ENCODE measurements at places on chromosomes 11 and 22.

DNA sequence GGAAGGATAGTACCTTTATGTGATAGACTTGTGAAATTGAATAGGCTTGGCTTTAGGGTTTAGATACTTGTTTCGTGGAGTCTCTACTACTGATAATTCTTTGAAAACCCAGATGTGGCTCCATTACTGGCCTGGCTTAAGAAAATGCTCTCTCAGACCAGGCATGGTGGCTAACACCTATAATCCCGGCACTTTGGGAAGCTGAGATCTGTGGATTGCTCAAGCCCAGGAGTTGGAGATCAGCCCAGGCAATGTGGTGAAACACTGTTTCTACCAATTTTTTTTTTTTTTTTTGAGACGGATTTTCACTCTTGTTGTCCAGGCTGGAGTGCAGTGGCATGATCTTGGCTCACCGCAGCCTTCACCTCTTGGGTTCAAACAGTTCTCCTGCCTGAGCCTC, 40.9 kb downstream of the ATG13 start:
- no peak for DNase-seq

DNA sequence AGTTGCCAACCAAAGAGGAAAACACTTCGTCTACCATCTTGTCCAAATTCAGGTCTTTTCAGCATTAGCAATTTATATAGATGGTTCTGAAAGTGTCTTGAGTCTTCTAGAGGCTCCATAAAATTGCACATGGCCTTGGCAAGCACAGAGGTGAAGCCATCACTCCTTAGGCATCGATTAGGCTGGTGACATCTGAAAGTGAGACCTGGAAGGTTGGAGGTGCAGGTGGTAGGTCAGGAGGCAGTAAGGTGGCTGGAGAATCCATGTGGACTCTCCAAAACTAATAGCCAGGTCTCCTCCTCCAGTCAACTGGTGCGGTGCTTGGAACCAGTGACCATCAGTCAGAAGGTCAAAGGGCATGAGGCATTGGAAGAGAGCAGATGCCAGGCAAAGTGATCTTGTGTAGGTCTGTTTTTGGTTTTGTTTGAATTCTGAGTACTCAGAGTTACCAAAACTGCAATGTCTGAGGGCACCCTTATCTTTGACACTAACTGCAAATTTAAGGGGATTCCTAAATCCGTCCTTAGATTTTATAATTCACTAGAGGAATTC, 6.6 kb upstream of the APOL2 start:
- DNase-seq, result no peak

DNA sequence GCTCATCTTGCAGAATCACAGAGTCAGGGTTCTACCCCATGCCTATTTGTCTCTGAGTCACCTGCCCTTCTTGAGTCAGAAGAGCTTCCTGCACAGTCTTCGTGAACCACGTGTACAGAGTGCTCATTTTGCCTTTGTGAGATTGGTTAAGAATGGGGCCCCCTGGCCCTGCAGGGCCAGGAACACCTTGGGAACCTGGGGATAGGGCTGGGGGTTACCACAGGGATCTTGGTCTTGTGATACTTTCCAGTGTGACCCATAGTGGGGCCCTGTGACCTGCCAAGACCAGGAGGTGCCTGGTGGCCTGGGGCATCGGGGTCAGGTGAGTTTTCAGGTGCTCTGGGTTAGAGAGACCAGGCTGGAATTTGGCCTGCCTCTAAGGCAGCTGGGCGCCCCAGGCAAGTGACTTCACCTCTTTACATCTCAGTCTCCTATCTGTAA, 9.4 kb downstream of the TMPRSS13 start:
- no peak for DNase-seq

DNA sequence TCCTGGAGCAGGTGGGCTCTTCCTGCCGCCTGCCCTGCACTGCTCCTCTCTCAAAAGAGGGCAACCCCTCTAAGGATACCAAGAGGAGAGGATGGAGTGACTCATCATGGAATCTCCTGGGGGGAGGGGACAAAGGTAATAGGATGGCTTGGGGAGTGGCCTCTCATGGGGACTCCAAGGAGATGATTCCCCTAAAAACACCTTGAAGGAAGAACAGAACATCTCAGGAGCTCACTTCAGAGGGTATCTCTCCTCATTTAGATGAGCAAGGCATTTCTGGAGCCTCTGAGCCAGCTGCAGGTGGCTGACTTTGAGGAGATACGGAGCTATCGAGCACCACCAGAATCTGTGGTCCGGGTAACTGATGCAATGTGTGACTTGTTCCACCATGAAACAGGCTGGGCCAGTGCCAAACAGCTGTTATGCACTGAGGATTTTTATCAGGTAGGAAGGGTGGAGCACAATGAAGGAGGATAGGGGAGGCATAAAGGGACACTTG, 40.2 kb downstream of the RRP8 start:
- DNase-seq, result no peak

DNA sequence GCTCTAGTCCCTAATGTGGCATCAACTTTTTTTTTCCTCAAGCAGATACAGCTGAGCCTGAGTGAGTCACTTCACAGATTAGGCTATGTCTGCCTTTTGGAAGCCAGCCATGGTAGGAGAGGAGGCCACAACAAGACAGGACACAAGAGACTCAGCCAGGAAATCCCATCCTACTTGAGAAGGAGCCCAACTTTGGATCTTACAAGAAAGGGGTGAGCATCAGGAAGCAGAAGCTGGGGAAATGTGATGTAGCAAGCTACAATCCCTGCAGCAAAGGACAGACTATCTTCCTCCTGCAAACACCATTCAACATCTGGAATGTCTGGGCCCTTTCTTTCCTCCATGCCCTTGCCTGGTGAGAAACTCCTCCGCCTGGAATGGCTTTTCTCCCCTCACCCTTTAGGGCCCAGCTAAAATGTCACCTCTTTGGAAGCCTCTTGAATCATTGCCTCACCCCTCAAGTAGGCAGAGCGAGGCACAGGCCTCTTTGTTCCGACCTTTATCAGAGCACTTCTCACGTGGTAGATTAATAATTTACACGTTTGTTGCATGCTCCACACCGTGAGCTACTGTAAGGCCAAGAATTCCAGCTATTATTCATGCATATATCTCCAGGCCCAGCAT, 156.4 kb upstream of the PITPNB start:
- no peak for DNase-seq

DNA sequence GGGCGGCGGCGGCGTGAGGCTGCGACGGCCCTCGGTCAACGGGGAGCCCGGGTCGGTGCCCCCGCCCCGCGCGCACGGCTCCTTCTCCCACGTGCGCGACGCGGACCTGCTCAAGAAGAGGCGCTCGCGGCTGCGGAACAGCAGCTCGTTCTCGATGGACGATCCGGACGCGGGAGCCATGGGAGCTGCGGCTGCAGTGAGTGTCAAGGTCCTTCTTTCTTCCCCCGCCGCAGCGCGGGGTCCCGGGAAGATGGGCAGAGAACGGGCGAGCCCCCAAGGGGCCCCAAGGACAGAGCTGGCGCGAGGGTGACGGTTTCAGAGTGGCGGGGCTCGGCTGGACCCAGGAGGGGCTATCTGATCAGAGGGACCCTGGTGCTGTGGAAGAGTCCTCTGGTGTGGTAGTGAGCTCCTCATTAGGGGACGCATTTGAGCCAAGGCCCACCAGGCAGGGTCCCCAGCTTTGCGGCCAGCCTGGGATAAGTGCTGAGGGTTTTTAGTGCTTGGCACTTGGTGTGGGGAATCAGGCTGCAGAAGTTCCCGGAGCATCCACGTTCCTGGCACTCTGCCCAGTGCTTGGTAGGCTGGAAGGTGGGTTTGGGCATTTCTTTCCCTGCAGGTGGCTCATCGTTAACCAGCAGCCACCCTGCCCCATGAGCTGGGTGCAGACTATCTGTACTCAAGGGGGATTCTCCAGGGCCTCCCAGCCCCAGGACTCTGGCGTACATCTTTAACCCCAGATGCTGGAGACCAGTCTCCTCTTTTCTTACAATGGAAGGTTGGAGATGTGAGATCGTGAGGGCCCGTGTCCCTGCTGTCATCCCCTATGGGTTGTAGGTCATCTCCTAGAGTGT, 9.8 kb downstream of the EHBP1L1 start:
- DNase-seq, result peak; percentile 18

DNA sequence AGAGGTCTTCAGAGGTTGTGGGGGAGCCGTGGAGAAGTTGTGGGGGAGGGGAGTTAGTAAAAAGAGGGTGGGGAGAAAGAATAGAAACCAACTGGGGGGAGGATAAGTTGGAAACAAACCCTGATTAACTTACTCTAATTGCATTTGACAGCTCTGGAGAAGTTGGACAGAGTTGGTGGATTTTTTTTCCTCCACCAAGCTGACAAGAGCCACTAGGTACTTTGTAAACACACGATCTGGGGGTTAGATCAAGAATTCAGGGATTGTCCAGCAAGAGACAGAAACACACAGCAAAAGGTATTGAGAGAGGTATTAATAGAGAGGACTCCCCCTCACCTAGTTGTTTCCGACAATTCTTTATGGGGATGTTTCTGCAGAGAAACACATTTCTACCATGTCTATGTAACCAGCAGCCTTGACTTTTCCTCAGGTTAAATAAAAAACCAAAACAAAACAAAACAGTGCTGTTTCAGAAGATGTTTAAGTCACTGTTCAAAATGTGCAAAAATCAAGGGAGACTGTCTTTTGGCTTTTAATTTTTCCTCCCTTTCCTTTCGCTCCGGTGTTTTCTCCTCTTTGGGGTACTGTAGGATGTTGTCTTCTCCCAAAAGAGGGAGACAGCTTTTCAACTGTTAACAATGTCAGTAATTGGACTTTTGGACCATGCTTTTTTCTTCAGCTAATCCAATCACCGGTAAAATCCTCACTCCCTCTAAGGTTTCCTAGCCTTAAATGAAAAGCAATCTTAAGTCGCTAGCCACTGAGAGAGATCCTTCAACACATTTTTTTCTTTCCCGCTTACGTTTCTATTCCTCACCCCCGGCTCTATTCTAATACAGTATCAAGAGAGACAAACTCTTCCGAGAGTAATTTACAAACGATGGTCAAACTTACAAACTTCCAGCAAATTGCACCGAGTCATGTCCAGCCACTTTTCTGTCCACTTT, 708 bp downstream of the MAML2 start:
- DNase-seq, result peak; percentile 48

- DNase-seq, result peak; percentile 3
Observed at GRCh38 chr11:113881856-113882255, 6.5 kb upstream of the USP28 start.

DNA sequence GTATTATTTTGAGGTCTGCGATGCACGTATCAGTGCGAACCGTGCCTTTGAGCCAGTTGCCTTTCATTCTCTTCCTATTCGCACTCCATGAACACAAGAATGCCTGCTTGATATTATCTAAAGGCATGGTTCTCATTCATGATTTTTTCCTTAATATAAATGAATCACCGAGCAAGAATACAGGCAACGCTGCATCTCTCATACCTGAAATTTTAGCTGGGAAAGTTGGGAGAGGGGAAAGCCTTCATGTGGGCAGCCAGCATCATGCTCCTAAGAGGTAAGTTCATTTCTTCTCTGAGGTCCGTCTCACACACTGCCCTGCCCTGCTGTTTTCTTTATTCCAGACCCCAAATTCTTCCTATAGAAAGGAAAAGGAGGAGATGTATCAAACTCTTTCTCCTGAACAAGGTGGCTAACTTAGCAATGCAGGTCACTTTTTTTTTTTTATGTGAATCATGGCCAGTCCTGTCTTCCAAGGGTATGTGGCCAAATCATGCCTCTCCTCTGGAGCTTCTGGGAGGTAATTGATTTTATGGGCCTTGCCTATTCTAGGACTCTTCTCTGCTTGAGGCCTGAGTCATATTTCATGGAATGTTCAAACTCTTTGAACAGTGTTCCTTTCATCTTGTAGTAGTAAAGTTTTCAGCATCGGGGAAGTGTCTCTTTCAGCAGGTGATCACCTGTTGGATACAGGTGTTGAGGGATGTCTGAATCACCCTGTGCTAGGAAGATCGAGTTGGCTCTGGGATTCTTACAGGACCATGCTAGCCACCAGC, 3.2 kb downstream of the GLB1L2 start:
- DNase-seq, result no peak

- DNase-seq, result no peak
Observed at GRCh38 chr22:37015587-37015878, 3.7 kb downstream of the TST start.

GRCh38 chr22:40637183-40638150, 948 bp upstream of the MRTFA start:
- DNase-seq, result peak; percentile 44

DNA sequence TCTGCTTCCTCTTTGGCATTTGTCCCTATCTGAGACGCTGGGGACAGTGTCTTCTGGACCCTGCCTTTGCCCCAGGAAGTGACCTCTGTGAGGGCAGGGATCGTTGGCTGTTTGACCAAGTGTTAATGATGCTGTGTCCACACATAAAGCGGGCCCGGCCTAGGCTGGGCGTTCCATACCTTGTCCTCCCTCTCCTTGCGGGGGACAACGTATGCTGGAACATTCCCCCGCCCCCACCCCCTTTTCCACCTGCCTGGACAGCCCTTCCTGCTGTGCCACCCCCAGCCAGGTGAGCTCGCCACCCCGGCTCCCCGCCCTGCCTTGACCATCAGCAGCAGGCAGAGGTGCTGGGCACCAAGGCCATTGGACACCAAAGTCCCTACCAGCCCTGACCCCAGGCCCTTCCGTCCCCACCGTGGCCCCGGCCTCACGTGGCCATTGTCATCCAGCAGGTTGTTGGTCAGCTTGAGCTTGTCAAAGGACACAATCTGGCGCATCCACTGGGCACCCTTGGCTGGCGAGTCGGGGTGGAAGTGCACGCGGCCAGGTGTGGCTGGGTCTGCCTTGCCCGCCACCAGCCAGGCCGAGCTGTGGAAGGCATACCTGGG, 4.1 kb upstream of the NUDT8 start:
- no peak for DNase-seq

GRCh38 chr11:44570411-44571155, 5.1 kb downstream of the CD82 start:
- no peak for DNase-seq

DNA sequence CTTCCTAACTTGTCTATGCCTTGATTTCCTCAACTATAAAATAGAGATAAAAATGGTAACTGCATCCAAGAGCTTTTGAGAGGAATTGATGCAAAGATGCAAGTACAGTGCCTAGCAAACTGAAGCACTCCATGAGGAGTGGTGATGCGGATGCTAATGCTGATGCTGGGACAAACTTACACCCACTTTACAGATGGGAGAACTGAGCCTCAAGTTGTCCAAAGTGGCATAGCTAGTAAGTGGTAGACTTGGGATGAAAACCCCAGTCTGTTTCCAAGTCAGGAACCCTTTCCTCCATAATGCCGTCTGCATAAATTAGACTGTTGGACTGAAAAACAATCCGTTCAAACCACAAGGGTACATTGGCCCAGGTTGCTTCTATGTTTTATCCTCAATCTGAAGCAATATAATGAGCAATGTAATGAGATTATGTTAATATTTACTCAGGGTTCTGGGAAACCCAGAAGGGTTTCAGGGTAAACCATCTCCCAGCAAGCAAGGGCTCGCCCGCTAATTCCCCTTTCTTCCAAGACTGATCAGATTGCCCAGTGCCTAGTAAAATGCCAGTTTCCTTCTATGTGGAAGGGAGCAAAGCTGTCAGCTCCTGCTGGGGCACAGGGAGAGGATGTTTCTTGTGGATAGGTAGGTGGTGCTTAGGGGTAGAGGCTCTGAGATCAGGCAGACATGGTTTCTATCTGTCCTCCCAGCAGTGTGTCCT, 10.4 kb upstream of the EHF start:
- no peak for DNase-seq

DNA sequence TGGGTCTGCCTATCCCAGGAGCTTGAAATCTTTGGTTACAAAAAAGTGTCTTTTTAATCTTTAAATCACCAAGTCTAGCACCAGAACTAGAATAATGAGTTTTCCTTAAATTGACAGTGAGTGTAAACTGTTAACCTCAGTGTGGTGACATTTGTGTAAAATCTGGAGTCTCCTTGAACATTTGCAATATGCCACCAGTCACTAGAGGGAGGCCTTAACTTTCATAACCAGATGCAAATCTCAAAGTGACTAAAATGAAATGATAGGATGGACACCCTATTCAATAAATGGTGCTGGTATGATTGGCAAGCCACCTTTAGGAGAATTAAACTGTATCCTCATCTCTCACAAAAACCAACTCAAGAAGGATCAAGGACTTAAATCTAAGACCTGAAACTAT, 8.3 kb upstream of the SCGB1D2 start:
- no peak for DNase-seq

Data from NCI-H524 (cell line).